ENCODE measurements at places on chromosomes 7 and 10.

- DNase-seq = no peak
Observed at GRCh38 chr10:133131734-133132472, 28.1 kb upstream of the KNDC1 start.

- no peak for DNase-seq
Observed at GRCh38 chr7:155234950-155235789, 62.5 kb upstream of the INSIG1 start.

DNA sequence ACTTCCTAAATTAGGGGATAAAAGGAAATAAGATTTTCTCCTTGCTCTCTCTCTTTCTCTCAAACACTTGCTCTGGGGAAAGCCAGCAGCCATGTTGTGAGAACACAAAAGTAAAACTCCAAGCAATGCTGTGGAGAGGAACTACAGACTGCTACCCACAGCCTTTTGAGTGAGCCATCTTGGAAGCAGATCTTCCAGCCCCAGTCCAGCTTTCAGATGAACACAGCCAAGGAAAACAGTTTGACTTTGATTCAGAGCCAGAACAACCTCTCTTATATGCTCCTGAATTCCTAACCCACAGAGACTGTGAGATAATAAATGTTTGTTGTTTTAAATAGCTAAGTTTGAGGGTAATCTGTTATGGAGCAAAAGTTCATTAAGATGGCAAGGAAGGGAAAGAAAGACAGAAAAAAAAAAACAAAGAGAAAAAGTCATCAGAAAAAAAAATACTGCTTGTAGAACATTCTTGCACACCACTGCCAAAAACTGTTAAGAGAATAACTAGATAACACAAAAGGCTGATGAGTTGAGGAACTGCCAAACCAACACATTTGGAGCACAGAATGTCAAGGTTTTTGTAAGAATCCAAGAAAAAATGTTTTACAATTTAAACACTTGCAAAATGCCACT is 20.9 kb upstream of the PRKAR2B start:
- no peak for DNase-seq

DNA sequence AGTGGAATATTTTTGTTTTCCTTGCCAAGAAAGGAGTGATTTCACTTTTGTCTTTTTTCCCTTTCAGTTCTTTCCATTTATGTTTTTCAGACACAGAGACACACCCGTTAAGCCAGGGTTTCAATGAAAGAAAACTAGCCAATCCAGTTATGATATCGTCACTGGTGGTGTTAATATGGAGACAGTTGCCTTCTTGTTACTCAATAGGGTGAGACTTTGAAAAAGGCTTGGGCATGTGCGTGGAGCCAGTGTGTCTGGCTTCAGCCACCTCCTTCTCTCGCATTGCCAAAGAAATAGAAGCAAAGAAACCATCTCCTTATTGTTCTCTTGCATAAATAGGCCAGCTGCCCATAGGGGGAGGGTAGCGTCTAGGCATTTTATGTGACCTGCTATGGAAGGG is 84.1 kb upstream of the DLX6 start:
- no peak for DNase-seq

DNA sequence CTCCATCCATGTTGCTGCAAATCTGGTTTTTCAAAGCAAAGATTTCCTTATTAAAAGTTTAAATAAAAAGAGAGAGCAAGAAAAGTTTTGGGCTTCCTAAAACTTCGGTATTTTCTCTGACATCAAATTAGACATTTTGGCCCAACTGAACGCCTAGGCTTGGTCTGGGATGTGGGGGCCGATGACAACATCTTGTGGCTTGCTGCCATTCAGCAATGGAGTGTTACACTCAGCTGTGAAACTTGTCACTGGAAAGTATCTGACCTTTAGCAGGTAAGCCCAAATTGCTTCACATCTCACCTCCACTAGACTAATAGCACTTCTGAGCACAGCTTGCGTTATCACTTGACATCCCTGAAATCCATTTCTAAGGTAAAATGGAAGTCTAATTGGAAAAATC is 320.6 kb downstream of the GATA3 start:
- DNase-seq = no peak

DNA sequence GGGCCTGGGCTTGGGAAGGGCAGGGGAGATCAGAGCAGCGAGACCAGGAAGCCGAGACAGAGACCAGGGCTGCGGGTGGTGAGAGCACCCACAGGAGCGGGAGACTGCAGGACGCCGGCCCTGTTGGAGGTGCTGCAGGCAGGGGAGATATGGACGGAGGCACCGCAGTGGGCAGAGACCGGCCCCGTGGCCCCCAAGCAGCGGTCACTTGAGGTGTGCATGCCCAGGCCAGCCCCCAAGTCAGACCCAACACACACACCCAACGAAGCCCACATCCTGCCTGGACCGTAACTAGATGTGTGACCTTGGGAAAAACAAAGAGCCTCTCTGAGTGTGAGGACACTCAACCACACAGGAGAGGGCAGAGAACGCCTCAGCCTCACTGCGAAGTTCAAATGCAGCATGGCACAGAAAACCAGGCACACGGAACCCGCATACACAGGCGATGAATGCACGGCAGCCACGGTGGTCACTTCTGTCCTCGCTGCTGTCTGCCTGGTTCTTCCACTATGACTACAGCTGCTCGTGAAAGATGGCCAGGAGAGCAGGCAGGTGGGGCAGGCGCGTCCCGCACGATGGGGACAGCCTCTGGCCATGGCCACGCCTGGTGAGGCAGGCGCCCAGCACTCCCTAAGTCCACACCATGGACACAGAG is 214.7 kb downstream of the MAD1L1 start:
- no peak for DNase-seq

All from stimulated activated CD4-positive, alpha-beta T cell treated with anti-CD3 and anti-CD28 coated beads, Interleukin-1b, Interleukin-23, amount 100 ng/mL, for 1 hour (primary cell).